ENCODE measurements at places on chromosomes 13 and 19.

DNA sequence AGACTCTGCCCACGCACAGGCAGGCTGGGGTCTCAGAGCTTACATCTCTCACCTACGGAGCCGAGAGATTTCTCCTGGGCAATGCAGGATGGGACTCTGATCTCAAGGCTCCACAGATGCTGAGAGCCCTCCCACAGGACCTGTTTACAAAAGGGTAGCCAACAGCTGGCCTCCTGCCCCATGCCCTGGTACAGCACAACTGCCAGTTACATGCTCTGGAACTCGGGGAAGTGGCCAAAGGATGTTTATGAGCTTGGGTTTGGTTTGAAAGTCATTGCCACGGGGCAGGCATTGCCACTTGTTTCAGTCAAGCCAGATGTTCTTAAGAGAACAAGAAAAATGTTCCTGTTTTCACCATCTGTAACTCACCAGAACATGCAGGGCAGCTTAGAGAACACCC lies 3.5 kb downstream of the DHRS12 start:
- DNase-seq = no peak

- DNase-seq = no peak
These were observed 50.9 kb upstream of the ATP12A start for GRCh38 chr13:24629320-24629719.

- no peak for DNase-seq
These were observed 141.0 kb upstream of the TMTC4 start for GRCh38 chr13:100815476-100816046.

GRCh38 chr19:18840288-18841267 lies 8.8 kb downstream of the UPF1 start:
- no peak for DNase-seq

DNA sequence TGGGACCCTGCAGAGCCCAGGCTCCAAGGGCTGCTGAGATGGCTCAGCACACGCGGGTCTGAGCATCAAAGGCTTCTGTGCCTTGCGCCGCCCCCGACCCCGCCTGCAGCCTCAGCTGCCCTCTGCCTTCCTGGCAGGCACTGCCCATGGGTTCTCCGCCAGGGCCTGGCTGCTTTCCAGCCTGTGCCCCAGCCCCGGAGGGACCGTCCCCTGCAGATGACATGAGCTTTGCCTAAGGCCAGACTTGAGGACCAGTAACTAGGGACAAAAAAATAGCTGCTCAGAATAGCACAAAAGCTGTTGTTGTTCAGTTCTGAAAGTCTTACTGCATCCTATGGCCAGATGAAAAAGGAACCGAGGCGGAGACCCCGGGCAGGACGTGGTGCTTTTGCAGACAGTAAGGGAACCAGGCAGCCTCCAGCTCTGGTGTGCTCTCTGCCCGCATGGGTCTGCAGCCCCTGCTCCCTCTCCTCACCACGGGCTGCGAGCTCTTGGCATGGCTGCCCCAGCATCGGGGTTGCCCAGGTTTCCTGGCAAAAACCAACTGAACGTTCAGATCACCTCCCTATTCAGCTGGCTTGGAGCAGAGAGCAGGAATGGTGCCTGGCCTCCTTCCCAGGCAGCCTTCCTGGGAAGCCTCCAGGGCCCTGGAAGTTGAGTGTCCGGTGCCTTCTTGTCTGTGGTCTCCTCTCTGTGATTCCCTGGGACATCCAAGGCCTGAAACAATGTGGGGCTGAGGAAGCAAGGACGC lies 12.5 kb upstream of the CFAP97D2 start:
- no peak for DNase-seq

DNA sequence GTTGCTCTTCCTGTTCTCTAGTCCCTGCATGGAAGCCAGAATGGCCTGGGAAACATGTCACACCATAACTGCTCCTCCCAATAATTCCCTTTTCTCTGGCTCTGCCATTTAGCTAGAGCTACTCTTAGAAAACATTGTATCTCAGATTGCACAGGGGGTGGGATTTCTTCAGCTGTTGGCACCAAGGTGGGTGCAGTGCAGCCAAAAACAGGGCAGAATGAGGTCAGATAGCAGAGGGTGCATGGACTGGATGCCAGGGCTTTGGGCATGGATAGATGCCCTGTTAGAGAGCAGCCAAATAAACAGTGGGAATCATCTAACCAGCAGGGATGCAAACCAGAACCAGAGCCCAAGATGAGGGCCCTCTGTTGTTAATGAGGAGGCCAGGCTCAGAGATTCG lies 4.9 kb upstream of the AMER2 start:
- DNase-seq = no peak

Data from right renal pelvis (tissue), 4 donors.